ENCODE measurements at places on chromosomes 6 and 20.

GRCh38 chr6:166520905-166521834, 65.3 kb downstream of the RAMACL start:
- no peak for DNase-seq

DNA sequence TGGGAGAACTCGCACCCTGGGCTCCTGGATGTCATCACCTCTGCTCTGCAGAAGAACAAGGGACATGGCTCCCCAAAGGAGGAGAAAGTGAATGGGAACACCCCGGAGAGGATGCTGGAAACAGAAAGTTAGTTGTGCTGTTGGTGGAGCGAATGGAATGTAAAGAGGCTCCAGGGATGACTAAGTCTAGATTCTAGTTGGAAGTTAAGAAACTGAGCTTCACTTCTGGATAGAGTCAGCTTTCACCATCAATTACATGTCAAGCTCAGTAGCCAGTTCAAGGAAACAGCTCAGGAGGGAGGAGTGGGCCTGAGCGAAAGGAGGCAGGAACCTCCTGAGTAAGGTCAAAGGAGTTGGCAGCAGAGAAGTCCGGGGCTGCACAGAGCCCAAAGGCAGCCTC, 132.1 kb upstream of the ARID1B start:
- no peak for DNase-seq

DNA sequence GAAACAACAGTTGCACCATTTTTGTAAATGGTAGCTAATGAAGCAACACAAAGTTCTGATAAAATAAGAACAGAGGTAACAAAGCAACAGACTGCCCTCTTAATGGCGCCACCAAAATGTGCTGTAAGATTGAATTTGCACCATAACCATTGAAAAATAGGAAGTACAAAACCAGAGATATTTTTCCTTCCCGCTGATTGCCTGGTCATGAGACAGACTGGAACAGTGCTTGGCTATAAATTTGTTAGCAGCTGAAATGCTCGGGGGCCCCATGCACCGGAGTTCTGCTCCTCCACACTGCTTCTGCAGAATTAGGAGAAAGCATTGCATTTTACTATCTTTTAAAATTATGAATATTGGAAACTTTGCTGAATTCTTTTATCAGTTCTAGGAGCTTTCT, 164.4 kb upstream of the QKI start:
- DNase-seq: no peak

GRCh38 chr6:98840385-98840784, 6.0 kb downstream of the POU3F2 start:
- DNase-seq: no peak
